NCI-H1436 treated with DMSO at 0.1 percent for 48 hours (cell line): ENCODE measurements at places on chromosomes 3 and 15.

DNA sequence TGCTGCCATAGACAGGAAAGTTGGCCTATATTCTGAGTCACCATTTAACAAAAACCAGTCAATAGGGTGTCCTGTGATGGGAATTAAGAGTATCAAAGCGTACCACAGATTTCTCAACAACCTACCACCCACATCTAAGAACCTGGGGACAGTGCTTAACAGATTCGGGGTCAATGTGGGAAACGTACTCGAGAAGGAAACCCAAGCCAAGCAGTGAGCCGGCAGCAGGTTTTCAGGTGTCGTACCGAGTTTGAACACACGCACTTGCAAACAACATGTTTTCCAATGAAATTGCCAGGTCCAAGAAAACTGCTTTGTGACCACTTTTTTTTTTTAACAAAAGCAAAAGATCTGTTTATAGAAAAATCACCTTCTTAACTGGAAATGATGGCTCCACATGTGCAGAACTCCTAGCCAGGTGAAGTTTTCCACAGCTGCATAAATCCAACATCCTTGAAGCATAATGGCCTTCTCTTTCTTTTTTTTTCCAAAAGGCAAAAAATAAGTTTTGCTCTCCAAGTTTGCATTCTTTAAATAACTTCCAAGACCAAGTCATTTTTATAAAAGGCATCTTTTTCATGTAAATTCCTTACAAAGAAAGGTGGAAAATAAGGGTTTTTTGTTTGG is 45.7 kb downstream of the ADAMTS17 start:
- DNase-seq: no peak

DNA sequence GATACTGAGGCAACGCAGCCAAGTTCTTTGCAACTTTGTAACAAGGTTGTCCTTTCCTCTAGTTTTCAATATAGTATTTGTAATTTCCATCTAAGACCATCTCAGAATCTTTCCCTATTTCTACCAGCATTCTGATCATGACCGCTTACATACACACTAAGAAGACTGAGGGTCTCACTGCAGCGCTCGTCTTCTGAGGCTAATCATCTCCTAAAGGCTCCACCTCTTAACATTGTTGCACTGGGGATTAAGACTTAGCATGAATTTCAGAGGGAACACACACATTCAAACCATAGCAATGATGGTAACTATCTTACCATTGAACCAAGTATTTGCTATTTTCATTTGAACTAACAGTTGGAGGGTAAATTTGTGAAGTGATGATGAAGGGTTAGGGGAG is 463.3 kb upstream of the CCDC54 start:
- DNase-seq: no peak

- DNase-seq: no peak
Measured at GRCh38 chr3:196232882-196233251, 16.5 kb downstream of the SLC51A start.

DNA sequence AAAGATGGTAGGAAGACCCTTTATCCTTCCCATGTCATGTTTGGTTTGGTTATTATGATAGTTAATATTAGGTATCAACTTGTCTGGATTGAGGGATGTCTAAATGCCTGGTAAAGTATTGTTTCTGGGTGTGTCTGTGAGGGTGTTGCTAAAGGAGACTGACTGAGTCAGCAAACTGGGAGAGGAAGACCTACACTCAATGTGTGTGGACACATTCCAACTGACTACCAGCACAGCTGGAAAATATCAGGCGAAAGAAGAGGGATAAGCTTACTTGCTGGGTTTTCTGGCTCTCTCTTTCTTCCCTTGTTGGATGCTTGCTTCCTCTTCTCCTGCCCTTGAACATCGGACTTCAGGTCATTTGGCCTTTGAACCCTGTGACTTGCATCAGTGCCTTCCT is 1227.6 kb upstream of the EPHA6 start:
- no peak for DNase-seq

DNA sequence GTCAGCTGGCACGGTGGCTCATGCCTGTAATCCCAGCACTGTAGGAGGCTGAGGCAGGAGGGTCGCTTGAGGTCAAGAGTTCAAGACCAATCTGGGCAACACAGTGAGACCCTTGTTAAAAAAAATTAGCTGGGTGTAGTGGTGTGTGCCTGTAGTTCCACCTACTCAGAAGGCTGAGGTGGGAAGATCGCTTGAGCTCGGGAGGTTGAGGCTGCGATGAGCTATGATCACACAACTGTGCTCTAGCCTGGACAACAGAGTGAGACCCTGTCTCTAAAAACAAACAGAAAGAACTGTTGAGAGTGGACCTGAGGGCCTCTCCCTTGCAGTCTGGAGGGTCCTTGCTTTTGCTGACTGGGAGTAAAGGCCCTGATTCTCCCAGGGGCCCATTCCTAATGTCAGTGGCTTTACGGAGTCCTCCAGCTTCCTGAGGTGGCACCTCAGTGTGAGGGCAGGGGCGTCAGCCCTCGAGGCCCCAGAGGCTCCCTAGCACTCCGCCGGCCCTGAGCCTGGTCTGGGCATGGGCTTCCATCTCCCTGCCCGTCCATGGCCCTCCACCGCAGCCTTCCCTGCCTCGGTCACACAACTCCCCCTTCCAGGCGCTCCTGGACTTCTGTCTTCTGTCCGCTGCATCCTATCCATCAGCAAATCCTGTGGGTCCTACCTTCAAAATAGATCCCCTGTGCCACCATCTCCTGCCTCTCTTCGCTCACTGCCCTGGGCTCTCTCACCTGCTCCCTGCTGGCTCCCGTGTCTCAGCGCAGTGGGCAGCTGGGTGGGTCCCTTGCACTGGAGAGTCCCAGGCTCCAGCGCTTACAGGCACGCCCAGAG is 19.0 kb downstream of the FBLN2 start:
- no peak for DNase-seq

DNA sequence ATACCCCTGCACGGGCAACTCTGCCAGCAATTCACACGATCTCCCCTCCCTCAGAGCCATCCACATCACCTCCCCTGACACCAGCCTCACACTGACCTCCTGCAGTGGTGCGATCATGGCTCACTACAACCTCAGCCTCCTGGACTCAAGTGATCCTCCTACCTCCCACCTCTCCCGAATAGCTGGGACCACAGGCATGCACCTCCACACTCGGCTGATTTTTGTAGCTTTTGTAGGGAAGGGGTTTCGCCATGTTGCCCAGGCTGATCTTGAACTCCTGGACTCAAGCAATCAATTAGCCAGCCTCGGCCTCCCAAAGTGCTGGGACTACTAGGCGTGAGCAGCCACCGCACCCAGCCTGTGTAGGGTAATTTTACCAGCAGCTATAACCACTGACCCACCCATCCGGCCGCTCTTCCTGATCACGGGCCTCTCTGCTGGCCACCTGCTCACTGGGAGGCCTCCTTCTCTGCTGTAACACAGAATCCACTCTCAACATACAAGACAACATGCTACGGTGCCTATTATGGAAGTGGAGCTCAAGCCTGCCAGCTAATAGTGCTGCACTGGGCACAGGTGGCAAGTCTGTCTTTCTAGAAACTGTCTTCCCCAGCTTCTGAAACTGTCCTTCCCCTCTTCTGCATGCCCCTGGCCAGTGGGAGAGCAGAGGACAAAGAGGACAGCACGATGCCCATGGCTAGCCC is 4.6 kb downstream of the GP9 start:
- DNase-seq: no peak

GRCh38 chr3:184234671-184235380 is 5.4 kb downstream of the VWA5B2 start:
- DNase-seq: no peak

GRCh38 chr3:139434228-139434627 is 42.1 kb downstream of the RBP2 start:
- DNase-seq: no peak

GRCh38 chr3:33790091-33790490 is 8.3 kb upstream of the PDCD6IP start:
- no peak for DNase-seq

- no peak for DNase-seq
Measured at GRCh38 chr15:51303462-51303980, 34.9 kb downstream of the CYP19A1 start.

DNA sequence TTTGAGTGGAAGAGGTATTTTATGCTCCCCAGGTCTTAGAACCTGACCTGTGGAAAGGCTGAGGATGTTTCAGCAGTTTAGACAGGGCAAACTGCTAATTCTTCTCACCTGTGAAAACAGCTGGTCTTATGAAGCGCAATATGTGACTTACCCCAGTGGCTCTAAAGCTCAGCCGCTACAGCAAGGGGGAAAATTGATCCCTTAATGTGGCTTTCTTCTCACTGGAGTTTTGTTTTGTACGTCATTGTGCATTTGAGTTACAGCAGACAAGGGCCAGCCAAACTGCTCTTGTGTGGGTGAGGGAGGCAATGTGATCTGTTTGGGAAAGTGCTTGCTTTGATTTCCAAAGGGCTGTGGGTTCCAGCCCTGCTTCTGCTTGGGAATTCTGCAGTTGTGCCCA is 293.4 kb upstream of the LRRFIP2 start:
- no peak for DNase-seq

- no peak for DNase-seq
Measured at GRCh38 chr3:64460877-64461276, 226.9 kb downstream of the ADAMTS9 start.

- DNase-seq: no peak
Measured at GRCh38 chr15:33313491-33313890, 2.7 kb downstream of the RYR3 start.

- DNase-seq: no peak
Measured at GRCh38 chr3:165444745-165445144, 248.6 kb upstream of the SLITRK3 start.

DNA sequence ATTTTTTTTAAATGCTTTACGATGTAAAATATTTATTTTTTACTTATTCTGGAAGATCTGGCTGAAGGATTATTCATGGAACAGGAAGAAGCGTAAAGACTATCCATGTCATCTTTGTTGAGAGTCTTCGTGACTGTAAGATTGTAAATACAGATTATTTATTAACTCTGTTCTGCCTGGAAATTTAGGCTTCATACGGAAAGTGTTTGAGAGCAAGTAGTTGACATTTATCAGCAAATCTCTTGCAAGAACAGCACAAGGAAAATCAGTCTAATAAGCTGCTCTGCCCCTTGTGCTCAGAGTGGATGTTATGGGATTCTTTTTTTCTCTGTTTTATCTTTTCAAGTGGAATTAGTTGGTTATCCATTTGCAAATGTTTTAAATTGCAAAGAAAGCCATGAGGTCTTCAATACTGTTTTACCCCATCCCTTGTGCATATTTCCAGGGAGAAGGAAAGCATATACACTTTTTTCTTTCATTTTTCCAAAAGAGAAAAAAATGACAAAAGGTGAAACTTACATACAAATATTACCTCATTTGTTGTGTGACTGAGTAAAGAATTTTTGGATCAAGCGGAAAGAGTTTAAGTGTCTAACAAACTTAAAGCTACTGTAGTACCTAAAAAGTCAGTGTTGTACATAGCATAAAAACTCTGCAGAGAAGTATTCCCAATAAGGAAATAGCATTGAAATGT is 15.6 kb downstream of the THBS1 start:
- DNase-seq: no peak

GRCh38 chr3:24437326-24437725 is 57.3 kb downstream of the THRB start:
- DNase-seq: no peak

GRCh38 chr15:101539930-101540329 is 50.4 kb upstream of the PCSK6 start:
- no peak for DNase-seq

GRCh38 chr3:5504135-5504534 is 316.6 kb downstream of the EDEM1 start:
- no peak for DNase-seq

DNA sequence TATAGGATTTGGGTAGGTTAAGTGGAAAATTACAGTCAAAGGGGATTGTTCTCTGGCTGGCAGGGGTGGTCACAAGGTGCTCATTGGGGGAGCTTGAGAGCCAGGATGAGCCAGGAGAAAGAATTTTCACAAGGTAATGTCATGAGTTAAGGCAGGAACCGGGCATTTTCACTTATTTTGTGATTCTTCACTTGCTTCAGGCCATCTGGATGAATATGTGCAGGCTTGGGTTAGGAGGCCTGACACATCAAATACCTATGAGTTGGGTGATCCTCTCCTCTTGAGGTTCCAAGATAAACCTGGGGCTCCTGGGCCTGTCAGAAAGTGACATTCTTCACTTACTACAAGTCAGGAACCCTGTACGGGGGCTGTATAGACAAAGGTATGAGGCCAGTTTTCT is 68.7 kb downstream of the CD200 start:
- DNase-seq: no peak

GRCh38 chr3:32340611-32341365 is 50.9 kb upstream of the CMTM7 start:
- no peak for DNase-seq

GRCh38 chr3:154180836-154181691 is 59.9 kb downstream of the ARHGEF26 start:
- DNase-seq: no peak
